Stimulated activated CD8-positive, alpha-beta memory T cell treated with anti-CD3 and anti-CD28 coated beads, Interleukin-2, amount 100 ng/mL, for 1 hour (primary cell): ENCODE measurements at places on chromosomes 13 and 19.

DNA sequence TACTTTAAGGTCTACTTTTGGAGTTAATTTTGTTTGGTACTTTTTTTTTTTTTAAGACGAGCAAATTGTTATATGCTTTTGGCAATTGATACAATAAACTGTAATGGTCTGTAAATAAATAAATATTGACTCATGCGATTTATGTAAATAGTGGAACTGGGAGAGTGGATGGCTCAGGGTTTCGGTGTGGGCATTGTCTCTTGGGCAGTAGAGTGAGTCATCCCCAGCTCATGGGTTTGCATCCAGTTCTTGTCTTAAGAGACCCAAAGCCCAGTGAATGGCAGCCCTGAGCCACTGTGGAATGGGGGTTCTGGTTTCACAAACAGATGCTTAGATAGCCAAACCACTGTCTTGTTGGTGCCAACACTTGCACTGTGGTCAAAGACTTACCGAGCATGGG, 33.0 kb downstream of the FGF9 start:
- no peak for DNase-seq

GRCh38 chr13:73223372-73223781, 164.6 kb downstream of the KLF5 start:
- no peak for DNase-seq

DNA sequence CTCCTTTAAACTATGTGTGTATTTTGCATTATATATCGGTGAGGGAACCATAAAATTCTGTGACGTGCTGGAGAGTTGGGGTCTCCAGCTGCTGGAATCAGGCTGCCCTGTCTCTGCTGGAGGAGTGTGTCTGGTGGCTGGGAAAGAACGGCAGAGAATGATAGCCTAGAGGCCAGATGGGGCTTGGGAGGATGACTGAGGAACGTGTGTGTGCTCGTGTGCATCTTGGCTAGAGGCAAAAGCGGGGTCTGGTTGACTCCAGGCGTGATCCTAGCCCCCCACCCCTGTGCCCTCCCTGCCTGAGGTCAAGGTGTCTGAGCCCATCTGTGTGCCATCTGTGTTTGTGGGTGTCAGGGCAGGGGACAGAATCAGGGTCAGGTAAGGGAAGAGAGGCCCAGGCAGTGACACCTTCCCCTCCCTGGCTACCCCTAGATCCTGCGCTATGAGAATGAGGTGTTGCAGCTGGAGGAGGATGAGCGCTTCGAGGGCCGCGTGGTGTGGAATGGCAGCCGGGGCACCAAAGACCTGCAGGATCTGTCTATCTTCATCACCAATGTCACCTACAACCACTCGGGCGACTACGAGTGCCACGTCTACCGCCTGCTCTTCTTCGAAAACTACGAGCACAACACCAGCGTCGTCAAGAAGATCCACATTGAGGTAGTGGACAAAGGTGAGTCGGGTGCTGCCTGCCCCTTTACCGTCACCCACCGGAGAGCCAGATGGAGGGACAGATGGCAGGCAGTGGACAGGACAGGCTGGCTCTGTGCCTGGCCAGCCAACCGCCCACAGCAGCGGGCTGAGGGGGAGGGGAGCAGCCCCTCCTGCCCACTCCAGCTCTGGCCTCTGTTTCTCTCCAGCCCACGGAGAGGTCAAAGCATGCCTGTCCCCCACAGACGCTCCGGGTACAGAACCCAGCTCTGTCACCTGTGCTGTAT, 3.1 kb downstream of the SCN1B start:
- DNase-seq = no peak

DNA sequence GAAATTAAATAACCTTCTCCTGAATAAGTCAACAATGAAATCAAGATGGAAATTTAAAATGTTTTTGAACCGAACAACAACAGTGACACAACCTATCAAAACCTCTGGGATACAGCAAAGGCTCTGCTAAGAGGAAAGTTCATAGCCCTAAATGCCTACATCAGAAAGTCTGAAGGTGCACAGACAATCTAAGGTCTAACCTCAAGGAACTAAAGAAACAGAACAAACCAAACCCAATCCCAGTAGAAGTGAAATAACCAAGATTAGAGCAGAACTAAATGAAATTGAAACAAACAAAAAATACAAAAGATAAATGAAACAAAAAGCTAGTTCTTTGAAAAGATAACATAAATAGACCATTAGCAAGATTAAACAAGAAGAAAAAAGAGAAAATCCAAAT, 9.0 kb downstream of the UGGT2 start:
- DNase-seq = no peak

DNA sequence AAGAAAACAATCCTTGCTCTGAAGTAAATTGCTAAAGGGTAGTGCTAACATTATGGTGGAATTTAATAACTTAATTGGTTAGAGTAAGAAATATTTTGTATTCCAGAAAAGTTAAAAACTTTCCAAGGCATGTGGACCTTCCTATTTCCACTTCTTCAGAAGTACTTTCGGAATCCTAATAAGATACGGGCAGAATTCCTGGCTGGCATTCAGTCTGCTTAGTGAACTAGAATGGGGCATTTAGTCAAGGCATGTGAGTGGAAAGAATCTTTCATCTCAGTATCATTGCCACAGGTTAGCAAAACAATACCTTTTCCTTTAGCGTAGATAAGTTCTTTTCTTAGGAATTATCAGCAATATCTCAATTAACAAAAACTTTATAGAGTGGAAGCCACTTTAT, 85.1 kb downstream of the TNFRSF19 start:
- no peak for DNase-seq

- no peak for DNase-seq
Measured at GRCh38 chr13:95262837-95263384, 38.3 kb downstream of the ABCC4 start.

- no peak for DNase-seq
Measured at GRCh38 chr19:2634228-2634951, 68.1 kb downstream of the GNG7 start.

GRCh38 chr13:112879283-112879833, 89.7 kb upstream of the MCF2L start:
- DNase-seq = no peak

DNA sequence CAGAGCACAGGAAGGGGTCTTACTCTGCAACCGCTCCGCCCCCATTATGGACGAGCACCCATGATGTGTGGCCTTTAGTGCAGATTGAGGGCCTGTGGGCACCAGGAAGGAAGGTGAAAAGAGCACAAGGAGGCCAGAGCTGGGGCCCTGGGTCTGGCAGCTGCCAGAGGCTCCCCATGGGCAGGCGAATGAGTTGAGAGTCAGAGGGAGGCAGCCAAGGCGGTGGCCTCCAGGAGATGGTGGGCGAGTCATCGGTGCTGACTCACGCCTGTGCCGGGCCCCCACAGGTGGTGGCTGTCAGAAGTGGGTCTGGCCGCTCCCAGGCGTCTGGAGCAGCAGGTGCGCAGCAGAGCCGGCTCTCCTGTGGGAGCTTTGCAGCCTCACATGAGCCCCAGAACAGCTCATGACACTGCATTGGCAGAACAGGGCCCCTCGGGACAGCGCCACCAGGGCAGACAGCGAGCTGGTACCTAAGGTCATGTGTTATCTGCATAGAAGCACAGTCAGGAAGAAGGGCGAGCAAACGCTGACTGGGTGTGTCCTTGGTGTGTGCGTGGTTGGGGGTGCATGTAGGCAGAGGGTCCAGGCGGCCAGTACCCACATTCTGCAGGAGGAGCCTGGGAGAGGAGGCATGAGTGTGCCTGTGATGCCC, 68.8 kb downstream of the CHST8 start:
- no peak for DNase-seq

DNA sequence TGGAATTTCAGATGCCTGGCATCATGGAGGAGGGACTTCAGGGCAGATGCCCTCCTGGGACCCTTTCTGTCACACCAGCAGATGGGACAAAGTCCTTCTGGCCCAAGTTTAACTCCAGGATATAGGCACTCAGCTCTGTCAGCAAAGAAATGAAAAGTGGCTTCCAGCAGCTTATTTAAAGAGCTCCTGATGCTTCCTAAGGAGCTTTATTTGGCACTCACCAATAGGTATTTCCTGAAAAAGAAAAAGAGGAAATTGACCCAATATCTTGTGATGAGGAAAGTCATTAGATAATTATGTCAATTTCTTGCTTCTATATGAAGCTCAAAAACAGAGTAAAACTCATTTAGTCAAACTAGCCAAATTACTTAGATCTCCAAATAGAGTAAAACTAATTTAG, 224.6 kb downstream of the RAP2A start:
- no peak for DNase-seq

DNA sequence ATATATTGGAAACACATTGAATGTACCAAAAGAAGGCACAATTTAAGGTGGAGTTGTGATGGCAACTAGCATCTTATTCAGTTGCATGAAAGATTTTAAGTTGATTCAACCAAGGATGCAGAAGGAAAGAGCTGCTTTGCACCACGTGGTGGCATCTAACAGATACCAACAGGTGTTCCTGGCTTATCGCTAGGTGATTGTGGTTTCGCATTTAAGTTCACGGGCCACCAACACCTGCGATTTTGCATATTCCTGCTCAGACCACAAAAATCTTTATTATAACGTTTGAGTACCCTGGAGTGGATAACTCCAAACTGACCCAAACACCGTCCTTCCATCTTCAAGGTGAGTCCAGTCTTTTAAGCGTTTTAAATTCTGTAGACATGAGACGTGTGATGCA, 45.3 kb downstream of the RGCC start:
- no peak for DNase-seq

DNA sequence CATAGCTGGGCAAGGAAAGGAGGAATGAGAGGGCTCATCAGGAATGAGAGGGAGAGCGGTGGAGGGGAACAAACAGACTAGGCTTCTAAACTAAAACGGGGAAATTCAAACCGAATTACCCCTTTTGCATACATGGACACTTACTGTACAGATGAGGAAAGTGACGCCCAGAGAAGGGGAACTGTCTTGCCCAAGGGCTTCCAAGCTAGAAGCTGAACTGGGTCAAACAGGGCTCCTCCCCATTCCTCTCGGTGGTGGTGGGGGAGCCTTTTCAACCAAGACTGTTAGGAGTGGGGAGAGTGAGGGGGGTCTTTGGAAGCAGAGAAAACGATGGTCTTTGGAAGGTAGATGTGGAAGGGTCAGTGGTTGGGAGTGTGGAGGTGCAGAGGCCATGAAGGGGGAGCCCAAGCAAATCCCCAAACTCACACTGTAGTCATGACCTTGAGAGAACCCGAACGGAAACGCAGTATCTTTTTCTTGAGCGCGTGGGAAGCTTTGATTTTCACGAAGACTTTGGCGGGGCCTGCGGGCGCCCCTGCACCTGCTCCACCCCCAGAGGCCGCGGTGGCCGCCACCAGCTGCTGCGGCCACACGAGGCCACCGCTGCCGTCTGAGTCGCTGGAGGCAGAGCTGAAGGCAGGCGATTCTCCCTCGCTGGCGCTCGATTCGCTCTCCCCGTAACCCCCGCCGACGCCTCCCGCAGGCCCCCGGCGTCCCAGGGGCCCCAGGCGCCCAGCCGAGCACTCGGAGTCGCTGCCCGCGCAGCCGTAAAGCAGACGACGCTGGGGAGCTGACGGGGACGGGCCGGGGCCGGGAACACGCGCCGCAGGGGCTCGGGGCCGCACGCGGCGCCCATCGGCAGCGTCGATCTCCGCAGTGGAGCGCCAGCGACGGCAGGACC, 12.3 kb upstream of the GNG8 start:
- DNase-seq = no peak

- DNase-seq = no peak
Measured at GRCh38 chr13:111187960-111188541, 72.9 kb downstream of the ARHGEF7 start.

- no peak for DNase-seq
Measured at GRCh38 chr13:93220073-93220472, 6.5 kb upstream of the GPC6 start.

DNA sequence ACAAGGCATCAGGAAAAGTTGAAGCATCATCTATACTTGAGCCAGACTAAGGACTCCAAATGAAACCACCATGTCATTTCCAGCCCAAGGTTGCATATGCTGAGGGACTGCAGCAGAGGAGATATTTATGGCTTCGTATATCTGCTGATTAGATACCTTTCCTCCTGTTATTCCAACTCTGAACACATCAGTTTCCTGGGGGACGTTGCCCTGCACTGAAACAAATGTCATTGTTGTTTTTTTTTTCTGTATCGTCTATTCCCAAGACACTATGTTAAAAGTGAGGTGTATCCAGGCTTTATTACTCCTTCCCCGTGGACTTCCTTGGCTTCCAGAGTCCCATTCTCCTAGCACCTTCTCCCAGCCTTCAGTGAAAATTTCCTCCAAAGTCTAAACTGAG, at the start of gene OR7A17:
OR7A17 (minus strand) TSS at position 101 of the 400 bp plus-strand sequence. CDS start 4,777 bp downstream, outside the sequence.
- no peak for DNase-seq

GRCh38 chr19:10214784-10215183, 16.3 kb downstream of the S1PR2 start:
- no peak for DNase-seq

- no peak for DNase-seq
Measured at GRCh38 chr13:28557725-28558520, 63.0 kb upstream of the FLT1 start.

DNA sequence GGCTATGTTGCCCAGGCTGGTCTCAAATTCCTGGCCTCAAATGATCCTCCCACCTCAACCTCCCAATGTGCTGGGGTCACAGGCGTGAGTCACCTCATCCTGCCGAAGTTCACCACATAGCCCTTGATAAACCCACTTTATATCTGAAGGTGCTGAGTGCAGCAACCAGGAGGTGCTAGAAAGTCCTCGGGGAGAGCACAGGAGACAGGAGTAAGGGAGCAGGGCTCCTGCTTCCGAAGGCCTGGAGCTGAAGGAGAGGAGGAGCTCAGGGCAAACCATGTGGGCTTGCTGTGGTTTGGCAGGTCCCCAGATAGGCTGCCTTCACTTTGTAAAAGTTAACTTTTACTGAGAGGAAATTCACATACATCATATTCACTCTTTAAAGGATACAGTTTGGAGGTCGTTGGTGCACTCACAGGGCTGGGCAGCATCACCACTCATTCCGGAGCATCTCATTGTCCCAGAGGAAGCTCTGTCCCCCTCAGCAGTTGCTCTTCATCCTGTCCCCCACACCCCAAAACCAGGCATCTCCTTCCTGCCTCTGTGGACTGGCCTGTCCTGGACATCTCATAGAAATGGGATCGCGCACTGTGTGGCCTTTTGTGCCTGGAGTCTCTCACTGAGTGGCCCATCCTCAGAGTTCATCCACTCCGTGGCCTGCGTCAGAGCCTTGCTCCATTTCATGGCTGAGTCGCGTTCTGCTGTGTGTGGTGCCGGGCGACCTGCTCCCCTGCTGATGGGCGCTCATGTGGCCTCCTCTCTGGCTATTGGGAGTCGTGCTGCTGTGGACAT, 49.5 kb downstream of the KDM4B start:
- DNase-seq = no peak

- no peak for DNase-seq
Measured at GRCh38 chr13:111177081-111177711, 62.1 kb downstream of the ARHGEF7 start.

DNA sequence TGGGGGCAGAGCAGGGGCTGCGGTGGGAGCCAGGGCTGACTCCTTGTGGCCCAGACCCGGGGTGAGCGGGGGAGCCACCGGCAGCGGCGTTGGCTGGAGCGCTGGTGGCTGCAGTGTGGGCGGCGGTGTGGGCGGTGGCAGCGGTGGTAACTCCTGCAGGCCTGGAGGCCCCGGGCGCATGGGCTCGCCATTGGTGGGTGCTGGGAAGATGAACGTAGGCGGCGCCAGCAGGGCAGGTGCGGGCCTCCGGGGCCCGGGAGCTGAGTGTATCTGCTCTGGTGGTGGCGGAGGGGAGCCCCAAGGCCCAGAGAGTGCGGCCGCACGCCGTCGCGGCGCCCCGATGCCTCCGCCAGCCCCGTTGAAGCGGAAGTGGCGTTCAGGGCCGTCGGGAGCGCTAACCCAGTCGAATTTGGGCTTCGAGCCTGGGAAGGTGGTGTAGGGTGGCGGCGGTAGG, 2.0 kb downstream of the GGN start:
- DNase-seq = no peak

- no peak for DNase-seq
Measured at GRCh38 chr13:40186626-40187323, 479.7 kb downstream of the FOXO1 start.
